Effector CD4-positive, alpha-beta T cell (primary cell): ENCODE measurements at places on chromosomes 2 and 18.

DNA sequence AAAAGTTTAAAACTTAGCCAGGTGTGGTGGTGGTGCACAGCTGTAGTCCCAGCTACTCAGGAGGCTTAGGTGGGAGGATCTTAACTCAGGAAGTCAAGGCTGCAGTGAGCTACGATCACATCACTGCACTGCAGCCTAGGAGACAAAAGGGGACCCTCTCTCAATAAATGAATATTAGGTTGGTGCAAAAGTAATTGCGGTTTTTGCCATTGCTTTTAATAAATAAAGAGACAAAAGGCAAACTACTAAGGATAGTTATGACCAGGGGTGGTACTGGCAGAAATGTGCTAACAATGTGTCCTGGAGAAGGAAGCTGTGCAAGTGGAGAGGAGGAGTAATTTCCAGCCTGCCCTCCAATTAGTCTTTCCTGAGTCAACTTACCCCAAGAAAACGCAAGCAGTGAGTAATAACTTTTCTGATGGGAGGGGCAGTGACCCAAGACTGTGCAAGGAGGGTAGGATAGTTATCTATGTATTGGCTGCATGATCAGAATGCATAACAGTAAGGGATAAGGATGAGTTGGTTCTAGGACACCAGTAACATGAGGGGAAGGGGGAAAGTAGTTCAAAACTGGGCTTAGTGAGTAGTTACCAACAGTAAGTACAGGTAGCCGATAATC lies 1.5 kb downstream of the EXOC6B start:
- no peak for DNase-seq

DNA sequence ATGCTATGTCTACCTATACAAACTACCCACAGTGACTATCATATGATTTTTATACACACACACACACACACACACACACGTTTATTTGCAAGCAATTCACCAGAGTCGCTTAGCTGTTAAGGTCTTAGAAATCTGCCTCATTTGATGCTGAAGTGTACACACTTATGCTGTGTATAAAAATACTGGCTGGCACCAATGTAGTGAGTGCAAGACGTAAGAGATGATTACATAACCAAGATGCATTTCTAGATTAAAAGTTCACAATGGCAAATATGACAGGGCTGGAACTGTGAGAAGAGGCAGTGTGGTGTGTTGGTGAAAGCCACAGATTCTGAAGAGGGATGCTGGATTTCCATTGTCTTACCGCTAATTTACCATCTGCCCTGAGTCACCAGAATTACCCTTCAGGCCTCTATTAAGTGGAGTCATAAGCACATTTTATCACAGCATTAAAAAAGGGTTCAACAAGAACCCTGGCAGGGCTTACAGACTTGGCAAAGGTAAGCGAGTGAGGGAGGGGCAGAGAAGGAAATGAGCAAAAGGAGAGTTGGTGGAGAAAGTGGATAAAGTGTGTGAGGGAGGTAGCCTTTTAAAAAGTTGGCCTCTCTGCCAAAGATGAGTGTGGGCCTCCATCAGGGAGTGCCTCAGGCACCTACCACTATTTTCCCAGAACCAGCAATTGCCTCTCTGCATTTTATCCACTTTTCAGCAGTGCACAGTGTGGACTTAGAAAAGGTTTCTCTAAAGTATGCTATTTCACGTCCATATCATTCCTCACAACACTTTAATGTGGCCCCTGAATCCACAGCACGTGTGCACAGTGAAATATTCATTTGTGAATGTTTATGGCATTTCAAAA lies 21.5 kb downstream of the MEIS1 start:
- no peak for DNase-seq

DNA sequence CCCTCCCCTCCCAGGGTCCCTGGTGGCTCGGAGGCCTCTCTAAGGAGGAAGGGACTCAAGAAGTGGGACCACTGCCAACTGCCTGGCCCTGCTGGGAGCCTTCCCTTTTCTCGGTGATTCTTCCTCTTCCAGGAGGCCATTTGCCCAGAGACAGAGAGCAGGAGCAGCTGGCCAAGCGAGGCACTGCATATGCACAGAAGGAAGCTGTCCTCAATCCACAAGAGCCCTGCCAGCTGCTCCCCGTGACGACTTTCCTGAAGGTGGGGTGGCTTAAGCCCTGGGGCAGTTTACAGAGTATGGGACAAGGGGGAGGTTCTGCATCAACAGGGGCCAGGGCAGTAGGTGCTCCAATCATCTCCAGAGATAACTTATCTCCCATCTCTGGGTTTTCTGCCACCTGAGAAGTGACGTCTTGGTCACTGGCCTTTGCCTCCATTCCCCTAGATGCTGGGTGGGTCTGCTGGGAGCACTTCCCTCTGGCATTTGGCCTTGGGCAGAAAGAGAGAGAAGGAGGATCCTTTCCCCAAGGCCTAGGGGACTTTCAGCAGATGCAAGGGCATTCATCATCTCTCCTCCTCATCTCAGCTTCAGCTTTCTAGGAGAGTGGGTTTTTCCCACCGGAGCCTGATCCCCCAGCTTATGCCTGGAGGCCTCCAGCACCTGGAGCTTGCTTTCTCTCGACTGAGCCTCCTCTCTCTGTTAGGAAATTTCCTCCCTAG lies 28.5 kb downstream of the CIB4 start:
- no peak for DNase-seq

DNA sequence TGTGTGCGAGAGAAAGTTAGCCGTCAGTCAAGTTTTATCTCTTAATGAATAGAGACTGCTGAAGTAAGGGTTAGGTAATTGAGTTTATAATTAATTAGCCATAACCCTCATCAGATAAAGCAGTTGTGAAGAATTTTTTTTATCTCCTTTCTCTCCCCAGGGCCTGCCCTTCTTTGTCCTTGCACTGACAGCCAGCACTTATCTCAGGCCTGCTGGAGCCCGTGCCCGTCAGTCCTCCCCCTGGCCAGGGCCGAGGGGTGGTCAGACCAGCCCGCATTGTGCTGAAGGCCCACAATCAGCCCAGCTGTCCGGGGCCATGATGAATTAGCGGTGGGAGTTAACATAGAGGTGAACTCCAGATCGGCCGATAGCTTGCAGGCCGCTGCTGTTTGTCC lies 315.7 kb downstream of the GBX2 start:
- no peak for DNase-seq

GRCh38 chr2:147863835-147864234 lies 19.0 kb downstream of the ACVR2A start:
- DNase-seq = no peak

- DNase-seq = no peak
Observed at GRCh38 chr2:188345426-188345825, 53.8 kb downstream of the GULP1 start.

DNA sequence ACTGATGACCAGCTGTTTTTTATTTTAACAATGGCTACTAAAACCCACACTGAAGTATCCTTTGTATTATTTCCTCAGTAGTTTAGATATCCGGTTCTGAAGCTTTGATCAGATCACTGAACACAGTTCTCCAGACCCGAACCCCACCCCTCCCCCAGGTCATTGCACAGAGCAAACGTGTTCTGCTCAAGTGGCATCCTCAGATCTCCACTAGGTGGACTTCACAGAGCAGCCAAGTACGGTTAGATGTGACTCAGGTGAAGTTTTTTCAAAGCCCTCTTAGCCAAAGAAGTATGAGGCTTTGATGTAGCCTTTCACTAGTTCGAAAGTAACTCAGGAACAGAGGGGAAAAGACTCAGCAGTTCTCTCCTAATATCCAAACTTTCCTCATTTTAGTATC lies 142.7 kb upstream of the NRP2 start:
- DNase-seq = no peak

- DNase-seq = no peak
Observed at GRCh38 chr2:164388511-164388910, 232.8 kb downstream of the GRB14 start.

DNA sequence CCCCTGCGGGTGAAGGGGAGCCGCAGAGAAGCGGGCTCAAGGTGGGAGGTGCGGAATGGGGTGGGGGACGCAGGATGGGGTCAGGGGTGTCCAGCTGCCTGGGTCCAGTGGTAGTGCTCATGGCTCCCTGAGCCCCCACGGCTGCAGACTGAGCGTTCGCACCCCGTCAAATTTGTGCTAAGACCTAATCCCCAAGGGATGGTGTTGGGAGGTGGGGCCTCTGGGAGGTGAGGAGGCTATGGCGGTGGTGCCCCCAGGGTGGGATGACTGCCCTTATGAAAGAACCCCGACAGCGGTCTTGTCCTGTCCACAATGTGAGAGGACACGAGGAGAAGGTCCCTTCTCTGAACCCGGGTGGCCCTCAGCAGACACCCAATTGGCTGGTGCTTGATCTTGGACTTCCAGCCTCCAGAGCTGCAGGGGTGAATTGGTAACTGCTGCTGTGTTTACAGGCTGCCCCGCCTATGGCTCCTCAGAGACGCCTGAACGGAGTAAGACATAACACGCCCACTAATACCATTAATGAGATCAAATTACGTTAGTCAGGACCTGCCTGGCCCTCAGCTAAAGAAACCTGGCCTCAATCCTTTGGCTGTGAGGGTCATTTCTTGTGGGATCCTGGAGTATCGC lies 42.6 kb downstream of the PXDN start:
- DNase-seq = no peak

DNA sequence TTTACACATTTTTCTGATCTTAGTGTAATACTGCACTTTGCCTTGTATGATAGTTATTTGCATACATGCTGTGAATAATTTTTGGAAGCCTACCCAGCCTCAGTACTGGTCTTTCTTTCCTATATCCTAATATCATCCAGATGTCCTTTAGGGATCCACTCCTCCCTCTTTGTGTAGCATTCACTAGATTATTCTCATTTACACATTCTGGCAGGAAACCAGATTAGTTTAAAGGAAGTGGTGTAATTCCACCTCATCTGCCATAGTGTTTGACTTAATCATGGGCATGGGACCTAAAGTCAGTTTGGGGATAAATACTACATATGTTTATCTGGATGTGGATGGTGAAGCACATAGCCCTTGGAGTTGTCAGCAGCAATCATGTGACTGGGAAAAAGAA lies 444.9 kb upstream of the MAP2 start:
- DNase-seq = no peak

DNA sequence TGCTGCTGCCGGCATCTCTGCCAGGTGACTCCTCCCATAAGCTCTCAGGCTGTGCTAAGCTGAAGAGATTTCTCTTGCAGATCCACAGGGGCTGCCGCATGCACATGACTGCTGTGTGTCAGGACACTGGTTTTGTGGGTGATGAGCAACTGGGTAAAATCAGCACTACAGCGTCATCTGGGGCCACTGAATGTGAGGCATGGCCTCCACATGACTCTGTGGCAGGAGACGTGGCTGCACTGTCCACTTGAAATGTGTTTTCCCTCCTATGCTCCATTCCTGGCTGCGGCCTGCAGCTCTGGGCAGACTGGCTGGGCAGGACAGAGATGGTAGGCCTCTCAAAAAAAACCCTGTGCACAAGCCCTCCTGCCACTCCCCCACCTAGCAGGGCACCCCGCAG lies 63.6 kb downstream of the MARCO start:
- no peak for DNase-seq

GRCh38 chr2:174846941-174847938 lies 83.0 kb upstream of the CHRNA1 start:
- no peak for DNase-seq

GRCh38 chr2:29597035-29597434 lies 324.4 kb downstream of the ALK start:
- no peak for DNase-seq

GRCh38 chr2:160494201-160494644 lies 616 bp upstream of the RBMS1 start:
- no peak for DNase-seq

DNA sequence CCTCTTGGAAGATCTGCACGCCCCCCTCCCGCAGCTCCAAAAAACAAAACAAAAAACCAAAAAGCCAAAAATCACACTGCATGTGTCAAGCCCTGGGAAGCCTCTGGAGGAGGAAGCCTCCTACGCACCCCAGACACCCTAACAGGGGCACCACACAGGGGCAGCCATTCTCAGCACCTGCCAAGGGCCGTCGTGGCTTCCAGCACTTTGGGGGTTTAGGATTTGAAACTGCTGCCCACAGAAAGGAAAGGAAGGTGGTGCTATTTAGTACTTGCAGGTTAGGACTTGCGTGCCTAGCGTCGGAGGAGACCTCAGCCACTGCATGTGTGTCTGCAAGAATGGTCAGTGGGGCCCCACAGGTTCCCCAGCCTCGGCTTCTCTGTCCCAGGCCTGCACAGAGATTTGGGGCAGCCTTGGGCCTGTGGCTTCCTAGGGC lies 419 bp upstream of the GPR55 start:
- no peak for DNase-seq

GRCh38 chr2:102620332-102620731 lies 979 bp downstream of the SLC9A2 start:
- no peak for DNase-seq

DNA sequence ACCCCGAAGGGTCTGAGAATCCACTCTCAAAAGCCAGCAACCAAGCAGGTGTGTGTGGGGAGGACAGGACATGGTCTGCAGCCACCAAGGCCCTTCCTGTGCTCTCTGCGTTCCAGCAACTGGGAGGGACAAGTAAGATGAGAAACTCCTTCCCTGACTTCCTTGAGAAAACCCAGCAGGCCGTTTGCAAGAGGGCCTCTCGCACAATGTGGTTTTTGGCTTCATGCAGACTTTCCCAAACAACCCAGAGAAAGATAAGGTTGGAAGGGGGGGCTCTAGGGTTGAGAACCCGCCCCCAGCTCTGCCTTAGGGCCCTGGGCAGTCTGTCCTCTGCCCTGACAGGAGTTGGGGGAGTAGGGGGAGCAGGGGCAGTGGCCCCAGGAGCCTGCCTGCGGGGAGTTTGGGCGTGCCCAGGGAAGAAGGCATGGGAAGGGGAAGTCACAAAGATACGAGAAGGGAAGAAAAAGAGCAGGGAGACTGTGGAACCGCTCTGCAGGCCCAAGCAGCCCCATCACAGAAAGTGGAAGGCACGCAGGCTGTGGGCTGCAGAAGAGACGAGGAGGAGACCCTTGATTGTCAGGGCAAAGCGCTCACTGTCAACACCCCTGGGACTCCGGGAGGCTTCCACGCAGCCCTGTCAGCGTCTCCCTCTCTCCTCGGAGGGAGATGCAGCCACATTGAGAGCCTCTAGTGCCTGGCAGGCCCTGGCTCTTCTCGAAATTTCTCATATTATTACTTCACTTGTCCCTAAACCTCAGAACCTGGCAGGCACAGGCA lies 99.8 kb downstream of the SMAD7 start:
- no peak for DNase-seq

DNA sequence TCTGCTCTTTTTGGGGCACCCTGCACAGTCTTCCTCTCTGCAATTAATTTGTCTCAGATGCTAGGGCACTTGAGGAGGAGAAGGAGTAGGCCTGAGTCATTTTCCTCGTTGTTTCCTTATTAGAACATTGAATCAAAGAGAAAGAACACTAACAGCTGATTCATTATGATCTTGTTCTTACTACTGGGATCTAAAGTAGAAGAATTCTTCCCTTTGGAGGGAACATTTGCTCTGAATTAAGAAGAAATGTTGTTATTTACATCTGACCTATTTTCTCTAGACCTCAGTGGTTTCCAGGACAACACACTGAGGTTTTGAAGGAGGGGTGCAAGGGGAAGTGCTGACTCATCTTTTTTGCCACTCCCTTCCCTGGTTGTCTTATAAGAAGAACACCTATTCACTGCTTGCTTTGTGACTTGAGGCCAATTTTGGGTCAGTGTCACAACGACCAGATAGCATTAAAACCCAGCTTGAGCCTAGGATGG lies 24.3 kb upstream of the STAT1 start:
- no peak for DNase-seq

- DNase-seq = no peak
Observed at GRCh38 chr2:100376836-100377235, 40.6 kb downstream of the CHST10 start.
